Anterior cingulate cortex (tissue), 58 donors: ENCODE measurements at places on chromosomes 2 and 18.
A peak's percentile ranks its signal among the peaks of the same experiment; 100 is the strongest.

DNA sequence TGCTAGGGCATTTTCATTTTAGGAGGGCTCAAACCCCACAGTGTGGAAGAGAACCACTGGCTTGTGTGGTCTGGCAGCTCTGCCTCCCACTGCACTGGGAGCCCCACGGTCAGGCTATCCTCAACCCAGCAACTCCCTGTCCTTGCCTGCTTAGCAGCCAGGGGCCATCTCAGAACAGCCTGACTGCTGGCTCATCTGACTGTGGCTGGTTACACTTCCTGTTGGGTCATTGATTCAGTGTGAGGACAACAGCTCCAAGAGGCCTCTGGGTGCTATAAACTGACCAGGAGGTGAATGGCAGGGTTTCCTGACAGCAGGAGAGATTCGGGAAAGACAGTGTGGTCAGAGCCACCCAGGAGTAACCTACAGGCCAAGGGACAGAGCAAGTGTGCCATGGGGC lies 40.1 kb downstream of the AMER3 start:
- no peak for DNase-seq

GRCh38 chr2:120669121-120669952 lies 66.3 kb upstream of the GLI2 start:
- DNase-seq = no peak

DNA sequence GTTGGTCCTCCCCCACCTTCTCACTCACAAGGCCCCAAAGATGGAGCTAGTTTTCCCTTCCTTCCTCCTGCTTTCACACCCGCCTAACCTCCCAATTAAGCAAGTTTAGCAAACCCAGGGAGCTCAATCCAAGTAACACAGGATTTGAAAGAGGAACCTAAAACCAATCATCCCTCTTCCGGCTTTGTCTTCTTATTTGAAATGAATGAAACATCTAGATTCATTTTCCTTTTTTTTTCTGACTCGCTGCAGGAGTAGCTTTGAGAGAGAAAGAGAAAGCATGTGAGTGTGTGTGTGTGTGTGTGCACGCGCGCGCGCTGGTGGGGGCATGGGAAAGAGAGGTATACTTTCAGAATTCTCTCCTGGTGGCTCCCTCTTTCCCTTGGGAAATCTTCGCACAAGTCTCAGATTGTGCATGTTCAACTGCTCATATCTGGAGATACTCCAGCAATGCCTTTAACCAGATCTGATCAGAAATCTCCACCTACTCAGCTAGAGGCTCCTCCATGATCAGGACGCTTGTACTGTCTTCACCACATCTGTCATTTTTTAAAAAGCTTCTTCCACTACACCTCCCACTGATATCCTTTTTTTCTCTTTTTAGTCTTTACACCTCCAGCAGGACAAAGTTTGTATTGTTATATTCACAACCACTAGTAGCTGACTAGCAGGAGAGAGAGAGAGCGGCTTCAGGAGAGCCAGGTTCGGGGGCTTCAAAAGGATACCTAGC lies 1.7 kb downstream of the SLC8A1 start:
- no peak for DNase-seq

- DNase-seq = no peak
Measured at GRCh38 chr2:240240017-240240734, 99.7 kb upstream of the OTOS start.

GRCh38 chr2:240819126-240819857 lies 727 bp downstream of the KIF1A start:
- DNase-seq = peak; percentile 32

GRCh38 chr2:41985573-41986095 lies 62.2 kb upstream of the PKDCC start:
- DNase-seq = no peak

- no peak for DNase-seq
Measured at GRCh38 chr18:49788327-49788898, 24.9 kb downstream of the ACAA2 start.

DNA sequence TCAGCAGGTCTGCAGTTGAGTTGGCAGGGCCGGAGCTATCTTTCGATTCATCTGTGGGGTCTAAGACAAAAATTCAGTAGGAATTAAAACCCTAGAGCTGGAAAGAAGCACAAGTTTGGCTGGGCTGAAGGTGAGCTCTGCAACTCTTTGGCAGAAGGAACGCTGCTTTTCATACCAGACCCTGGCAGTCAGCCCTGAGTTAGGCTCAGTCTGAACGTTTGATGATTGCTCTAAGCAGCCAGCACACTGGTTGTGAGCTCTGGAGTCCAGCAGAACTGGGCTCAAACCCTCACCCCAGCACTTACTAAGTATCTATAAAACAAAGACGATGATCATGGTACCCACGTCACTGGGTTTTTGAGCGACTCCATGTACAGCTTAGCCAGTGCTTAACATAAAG lies 192.5 kb downstream of the TNS1 start:
- no peak for DNase-seq

DNA sequence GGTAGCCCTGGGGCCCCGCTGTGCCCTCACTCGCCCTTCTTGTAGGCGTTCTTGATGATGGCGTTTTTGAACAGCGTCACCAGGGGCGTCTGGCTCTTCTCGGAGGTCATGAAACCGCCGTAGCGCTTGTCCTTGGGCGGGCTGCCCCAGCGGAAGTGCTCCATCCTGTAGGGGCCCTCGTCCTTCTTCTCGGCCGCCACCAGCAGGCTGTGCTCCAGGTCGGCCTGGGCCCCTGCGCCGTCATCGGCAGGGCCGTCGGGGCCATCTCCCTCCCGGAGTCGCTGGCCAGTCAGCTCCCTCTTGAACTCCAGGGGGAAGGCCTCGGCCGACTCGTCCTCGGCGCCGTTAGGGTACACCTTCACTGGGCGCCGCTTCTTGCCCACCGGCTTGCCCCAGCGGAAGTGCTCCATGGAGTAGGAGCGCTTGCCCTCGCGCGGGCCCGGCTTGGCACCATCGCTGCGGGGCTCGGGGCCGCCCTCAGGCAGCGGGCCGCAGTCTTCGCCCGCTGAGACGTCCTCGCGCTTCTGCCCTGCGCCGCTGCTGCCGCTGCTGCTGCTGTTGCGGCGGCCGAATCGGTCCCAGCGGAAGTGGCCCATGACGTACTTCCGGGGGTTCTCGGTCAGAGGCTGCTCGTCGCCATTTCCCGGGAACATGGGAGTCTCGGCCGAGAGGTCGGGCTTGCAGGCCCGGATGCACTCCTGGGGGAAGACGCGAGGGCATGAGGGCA lies 7.2 kb downstream of the POMC start:
- no peak for DNase-seq

DNA sequence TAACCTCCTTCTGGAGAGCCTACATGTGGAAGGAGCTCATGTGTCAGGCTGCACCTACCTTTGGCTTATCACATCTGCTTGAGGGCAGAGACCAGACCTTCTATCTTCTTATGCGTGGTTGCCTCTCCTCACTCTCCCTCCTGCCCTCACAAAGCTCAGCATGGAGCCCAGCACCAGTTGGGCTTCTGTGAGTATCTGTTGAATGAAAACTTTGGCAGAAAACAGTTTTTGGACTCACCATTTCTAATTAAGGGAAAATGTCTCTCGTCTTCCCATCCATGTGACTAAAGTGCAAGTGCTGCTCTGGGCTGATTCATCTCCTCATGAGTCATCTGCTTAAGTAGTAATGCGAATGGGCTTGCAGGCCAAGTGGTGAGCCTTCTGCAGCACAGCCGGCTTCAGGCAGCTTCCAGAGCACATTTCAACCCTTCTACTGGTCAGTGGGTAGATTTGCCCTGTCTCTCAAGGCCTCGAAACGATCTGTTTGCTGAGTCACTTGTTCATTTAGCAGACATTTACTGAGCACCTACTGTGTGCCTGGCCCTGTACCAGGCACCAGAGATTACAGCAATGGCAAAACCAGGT lies 102.6 kb downstream of the VSNL1 start:
- DNase-seq = no peak

DNA sequence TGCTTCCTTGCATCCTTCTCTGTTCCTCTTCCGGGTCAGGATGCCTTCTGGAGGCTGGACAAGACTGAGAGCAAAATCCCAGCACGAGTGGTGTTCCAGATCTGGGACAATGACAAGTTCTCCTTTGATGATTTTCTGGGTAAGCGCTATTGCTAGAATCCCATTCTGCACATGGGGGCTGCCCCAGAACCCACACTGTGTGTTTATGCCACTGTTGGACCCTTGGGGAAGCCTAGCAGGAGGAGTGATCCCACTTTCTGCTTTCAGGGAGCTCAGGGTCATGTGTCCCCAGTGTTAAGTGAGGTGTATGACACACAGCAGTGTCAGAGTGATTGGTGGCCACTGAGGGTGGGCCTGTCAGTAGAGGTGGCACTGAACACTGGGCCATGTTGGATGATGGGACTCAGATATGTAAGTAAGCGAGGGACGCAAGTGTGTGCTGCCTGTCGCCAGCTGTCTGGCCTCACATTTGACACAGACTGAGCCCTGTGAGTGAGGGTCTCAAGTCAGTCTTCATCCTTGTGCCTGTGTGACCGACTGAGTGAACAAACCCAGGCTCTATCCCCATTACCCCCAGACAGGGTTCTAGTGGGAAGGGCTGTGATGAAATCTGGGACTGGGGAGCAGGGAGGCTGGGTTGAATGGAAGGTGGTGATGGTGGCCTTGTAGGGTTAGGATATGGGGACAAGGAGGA lies 220.9 kb downstream of the DYSF start:
- DNase-seq = no peak

- DNase-seq = no peak
Measured at GRCh38 chr2:169229590-169229989, 132.7 kb downstream of the LRP2 start.

GRCh38 chr18:23593720-23594119 lies 7.4 kb upstream of the NPC1 start:
- no peak for DNase-seq

DNA sequence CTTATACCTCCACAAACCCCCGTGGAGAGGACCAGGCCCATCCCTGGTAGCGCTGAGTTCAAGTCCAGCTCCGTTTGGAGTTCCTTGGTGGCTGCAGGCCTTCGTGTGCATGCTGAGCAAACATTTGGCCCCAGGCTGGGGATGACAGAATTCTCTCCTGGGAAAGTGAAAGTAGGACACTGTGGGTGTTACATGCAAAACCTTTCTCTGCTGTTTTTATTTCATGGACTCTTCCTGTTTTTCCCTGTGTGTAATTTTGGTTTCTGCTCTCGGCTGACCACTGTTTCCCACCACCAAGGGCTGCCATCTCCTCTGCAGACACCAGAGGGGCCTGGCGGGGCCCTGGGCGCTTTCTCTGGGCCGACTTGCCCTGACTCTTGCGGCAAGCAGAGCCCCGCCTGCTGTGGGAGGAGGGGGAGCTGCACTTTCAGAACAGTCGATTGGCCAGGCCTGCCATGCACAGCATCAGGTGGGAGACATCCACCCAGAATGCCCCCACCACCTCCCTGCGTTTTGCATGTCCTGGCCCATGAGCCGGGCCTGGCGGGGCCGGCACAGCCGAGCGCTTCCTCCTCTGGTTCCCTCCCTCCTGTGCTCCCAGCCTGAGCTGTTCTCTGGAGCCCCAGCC lies 102.4 kb downstream of the CABLES1 start:
- DNase-seq = no peak

DNA sequence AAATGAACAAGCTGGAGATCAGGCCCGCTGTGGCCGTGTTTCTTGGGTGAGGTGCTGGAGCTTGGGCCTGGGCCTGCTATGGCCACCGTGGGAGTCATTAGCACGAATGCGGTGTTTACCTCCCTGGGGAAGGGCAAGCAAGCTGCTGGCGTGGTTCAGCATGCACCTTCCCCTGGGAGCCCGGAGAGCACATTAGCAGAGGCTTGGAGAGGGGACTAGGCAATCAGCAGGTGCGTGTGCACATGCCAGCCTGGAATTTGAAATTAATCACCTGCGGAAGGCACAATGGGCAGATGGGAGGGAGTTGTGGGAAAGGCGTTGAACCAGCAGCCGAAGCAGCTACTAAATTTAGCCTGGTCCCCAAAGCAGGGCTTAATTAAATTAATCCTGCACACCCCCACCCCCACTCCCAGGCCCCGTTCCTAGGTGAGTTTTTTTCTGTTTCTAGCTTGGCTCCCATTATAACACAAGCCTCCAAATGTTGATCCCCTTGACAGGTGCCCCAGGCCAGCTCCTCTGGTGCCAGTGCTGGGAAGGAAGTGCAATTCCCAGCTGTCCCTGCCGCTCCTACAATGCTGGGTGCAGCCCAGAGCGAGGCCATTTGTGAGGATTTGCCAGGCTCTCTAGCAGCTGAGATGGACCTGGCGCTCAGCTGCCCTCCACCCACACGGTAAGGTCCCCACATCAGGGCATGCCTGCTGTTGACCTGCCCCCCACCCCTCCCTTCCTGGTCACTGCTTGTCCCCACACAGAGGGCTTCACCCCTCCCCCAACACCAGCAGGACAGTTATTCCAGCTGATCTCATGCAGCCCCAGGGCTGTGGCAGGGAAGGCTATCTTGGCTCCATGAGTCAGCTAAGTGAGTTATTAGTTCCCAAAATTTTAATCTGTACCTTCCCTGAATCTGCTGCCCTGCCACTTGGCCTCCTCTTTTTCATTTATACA lies 115.0 kb downstream of the ZBTB7C start:
- no peak for DNase-seq

DNA sequence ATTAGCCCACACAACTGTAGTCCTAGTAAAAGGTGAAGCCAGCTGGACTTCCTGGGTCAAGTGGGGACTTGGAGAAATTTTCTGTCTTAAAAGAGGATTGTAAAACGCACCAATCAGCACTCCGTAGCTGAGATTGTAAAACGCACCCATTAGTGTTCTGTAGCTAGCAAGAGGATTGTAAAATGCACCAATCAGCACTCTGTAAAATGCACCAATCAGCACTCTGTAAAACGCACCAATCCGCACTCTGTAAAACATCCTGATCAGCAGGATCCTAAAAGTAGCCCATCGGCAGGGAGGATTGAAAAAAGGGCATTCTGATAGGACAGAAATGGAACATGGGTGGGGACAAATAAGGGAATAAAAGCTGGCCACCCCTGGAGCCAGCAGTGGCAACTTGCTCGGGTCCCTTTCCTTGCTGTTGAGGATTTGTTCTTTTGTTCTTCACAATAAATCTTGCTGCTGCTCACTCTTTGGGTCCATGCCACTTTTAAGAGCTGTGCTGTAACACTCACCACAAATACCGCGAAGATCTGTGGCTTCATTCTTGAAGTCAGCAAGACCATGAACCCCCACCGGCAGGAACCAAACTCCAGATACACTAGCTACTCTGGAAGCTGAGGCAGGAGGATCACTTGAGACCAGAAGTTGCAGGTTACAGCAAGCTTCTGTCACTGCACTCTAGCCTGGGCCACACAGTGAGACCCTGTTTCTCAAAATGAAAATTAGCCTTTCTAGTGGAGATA lies 102.6 kb downstream of the HS6ST1 start:
- no peak for DNase-seq

GRCh38 chr2:224666951-224667553 lies 49.1 kb downstream of the CCDC195 start:
- DNase-seq = no peak

GRCh38 chr2:79446313-79446712 lies 66.5 kb upstream of the CTNNA2 start:
- DNase-seq = no peak

GRCh38 chr2:96521219-96521618 lies 15.3 kb upstream of the ARID5A start:
- no peak for DNase-seq

GRCh38 chr2:48719480-48720177 lies 35.9 kb downstream of the LHCGR start:
- DNase-seq = no peak

DNA sequence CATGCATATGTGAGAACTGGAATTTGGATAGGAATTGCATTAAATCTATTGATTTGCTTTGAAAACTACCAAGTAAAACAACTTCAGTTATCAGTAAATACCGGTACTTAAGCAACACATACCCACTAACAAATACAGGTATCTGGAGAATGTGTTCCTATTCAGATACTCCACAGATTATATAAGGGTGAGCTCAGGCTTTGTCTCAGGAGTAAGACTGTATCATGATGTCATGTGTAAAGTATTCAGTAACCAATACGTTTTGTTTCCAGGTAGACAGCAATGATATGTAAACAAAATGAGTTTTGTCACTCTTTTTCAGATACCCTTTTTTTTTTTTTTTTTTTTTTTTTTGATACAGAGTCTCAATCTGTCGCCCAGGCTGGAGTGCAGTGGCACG lies 74.8 kb downstream of the DSC3 start:
- no peak for DNase-seq
